ENCODE measurements at places on chromosomes 2 and 18. TPM values are rescaled to one million over a fixed set of nuclear protein-coding genes. Genes with fewer than 3 reads are reported as not detected.

Gene DNAH6
- polyA plus RNA-seq = 1.9 TPM

Gene TLX2
- polyA plus RNA-seq = 0.23 TPM

Gene OTOS
- polyA plus RNA-seq = not detected

Gene GAL3ST2
- polyA plus RNA-seq = 0.52 TPM

Gene CD8B2
- 0.20 TPM for polyA plus RNA-seq

Gene TTLL4
- polyA plus RNA-seq = 34.0 TPM

Gene STARD6
- polyA plus RNA-seq = 0.82 TPM

Gene CAVIN2
- 44.5 TPM for polyA plus RNA-seq

Gene EHBP1
- polyA plus RNA-seq = 44.8 TPM

Gene RAB17
- polyA plus RNA-seq = 22.9 TPM

Gene CPO
- polyA plus RNA-seq = 1.7 TPM

All from renal cortex interstitium (tissue), 15 donors.